ENCODE measurements at places on chromosomes 5 and 9.
A peak's percentile ranks its signal among the peaks of the same experiment; 100 is the strongest.

DNA sequence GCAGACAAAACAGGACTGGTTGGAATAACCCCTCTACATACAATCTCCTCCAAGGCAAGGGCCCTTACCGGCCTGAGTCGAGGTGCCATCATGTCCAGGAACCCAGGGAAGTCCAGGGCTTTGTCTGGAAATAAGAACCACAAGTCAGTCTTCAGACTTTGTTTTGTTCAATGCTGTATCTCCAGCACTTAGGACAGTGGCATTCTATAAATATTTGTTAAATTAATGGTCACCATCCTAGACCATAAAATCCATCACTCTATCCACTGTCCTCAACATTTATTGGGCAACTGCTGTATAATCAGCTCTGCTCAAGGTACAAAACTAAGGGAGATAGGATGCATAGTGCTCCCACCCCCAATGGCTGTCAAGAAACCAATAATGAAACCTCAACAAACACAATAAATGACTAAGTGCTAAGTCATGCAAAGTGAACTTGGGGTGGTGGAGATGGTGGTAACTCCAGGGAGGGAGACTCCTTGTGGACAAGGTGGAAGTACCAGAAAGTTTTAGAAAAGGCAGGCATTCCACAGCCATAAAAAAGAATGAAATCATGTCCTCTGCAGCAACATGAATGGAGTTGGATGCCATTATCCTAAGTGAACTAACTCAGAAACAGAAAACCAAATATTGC, 5.0 kb downstream of the RELL2 start:
- DNase-seq: no peak

DNA sequence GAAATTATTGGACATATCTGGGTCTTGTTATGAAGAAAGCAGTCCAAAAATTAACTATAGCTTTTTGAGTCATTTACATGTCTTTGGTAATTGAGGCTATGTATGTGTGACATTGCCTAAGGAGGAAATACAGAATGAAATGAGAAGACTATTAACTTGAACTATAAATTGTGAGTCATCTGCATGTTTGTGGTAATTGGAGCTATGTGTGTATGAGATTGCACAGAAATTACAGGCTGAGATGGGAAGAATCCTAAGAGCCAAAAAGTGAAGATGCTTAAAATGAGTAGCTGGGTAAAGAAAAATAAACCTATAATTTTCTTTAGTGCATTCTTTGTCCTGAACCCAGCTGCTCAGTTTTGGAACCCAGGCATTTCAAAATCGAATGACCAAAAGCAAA, 747.6 kb upstream of the EDIL3 start:
- peak; percentile 1 for DNase-seq

DNA sequence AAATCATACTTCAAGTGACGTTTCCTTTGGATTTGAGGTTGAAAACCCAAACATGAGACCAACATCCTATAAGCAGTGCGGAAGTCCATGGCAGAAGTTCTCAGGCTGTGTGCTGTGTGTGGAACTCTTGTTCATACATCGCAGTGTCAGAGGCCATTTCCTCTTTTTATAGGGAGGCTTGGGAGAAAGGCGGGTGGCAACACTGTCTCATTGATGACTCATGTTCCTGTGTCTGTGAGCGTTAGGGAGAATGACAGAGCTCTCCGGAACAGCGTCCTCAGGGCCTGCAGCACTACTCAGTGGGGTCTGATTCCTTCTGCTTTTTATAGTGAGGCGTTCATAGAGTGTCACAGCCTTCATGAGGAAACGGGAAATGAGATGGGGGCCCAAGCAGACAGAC, 98.8 kb upstream of the BASP1 start:
- DNase-seq: peak; percentile 66

DNA sequence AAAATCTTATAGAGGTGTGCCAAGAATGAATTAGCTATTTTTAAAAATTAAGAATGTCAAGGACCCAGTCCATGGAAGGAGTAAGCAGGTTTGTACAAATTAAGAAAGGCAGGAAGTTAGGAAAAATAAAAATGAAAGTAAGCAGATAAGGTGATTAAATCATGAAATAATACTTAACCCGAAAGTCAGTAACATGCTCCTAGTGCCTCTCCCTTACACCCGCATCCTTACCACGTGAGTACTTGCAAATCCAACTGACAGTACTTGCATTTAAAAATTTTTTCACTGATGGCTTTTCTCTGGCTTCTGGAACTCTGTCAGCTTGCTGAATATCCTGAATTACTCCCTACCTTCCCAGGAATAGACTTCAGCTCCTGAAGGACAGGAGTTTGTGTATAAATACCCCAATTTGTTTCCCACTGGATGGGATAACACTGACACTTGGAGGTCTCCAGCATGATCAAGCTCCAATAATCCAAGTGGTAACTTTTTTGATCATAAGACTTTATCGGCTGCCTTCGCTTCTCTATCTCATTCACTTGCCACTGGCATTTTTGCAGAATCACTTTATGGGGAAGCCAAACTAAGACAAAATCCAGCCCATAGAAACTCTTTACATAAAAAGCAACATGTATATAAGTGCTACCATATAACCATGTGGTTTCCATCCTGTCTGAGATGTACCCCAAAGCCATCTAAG, 41.6 kb upstream of the RICTOR start:
- DNase-seq: peak; percentile 23

DNA sequence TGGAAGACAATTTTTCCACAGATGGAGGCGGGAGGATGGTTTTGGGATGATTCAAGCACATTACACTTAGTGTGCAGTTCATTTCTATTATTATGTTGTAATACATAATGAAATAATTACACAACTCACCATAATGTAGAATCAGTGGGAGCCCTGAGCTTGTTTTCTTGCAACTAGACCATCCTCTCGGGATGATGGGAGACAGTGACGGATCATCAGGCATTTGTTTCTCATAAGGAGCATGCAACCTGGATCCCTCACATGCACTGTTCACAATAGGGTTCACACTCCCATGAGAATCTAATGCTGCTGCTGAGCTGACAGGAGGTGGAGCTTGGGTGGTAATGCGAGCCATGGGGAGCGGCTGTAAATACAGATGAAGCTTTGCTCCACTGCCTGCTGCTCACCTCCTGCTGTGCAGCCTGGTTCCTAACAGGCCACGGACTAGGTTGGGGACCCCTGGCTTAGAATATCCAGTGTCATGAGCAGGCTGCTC, 1.6 kb downstream of the STKLD1 start:
- no peak for DNase-seq

DNA sequence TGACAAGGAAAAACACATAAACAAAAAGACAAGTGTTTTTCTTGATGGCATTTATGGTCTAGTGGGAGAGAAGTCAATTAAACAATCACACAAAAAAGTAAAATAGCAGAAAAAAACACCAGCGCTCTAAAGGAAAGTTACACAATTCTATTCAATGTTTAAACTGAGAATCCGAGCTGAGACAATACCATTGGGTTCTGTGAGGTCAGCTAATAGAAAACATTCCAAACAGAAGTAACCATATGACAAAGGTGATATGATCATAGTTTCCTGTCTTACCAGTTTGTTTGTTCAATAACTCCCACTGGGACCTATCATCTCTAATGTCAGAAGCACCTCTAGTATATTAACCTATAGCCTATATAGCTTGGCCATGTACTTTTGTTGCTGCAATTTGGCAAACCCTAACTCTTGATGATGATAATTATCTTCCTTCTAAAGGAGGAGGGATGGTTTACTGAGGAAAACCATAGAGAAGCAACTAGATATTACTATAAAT, 1030.0 kb downstream of the CDH12 start:
- DNase-seq: no peak

DNA sequence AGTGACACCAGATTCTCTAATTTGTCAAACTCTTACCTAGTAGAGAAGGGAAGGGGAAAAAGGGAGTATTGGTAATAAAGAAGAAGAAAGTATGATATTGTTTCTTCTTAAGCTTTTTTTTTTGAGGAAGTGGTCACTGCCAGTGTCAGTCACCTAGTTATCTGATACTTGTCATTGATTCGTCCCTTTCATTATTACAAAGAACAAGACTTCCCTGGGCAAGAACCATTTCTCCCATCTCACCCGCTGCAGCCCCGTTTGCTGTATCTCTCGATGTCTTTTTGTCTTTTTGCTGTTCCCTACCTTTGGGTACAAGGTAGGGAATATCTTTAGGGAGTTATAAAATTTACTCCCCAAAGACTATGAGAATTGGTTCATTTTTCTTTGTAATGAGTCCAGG, 249.0 kb downstream of the ARHGAP26 start:
- DNase-seq: no peak

GRCh38 chr9:91690540-91691249, 259.3 kb downstream of the ROR2 start:
- DNase-seq: no peak

GRCh38 chr5:10567121-10567591, 3.3 kb downstream of the ANKRD33B start:
- no peak for DNase-seq

DNA sequence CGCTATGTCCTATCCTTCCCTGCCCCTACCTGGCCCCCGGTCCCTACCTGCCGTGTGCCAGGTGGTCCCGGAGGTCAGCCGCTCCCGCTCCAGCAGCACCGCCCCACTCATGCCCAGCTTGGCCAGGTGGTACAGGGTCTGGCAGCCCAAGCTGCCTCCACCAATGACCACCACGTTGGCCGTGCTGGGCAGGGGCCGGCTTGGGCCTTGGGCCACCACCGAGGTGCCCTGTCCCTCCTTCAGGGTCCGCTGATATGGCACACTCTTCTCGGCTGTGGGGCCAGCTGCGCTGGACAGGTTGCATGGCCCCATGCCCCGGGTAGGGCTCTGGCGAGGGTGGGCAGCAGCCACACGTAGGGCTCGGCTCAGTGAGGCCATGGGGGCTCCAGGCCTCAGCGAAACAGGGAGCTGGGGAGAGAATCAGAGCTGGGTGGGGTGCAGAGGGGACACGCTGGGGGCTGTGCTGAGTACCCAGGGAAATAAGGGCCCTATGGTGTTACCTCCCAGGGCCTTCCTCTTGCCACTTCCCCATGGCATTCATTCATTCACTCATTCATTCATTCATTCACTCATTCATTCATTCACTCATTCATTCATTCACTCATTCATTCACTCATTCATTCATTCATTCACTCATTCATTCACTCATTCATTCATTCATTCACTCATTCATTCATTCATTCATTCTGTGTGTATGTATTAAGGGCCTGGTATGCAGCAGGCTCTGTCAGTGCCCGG, 4.2 kb downstream of the SARDH start:
- no peak for DNase-seq

DNA sequence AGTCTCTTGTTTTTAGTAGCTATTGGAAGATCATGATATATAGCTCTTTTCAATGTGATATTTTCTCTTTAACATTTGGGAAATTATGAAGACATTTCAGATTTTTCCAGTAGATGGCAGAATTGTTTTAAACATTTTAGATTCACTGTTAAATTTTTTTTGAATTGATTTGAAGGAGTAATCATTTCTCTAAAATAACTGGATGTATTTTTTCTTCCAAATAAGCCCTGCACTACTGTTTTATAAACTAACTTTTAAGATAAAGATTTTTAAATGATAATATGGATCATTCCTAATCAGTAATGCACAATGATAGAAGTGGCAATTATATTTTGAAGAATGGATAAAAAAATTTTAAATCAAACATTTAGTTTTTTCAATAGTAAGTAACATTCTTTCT, 14.2 kb downstream of the NDUFAF2 start:
- peak; percentile 38 for DNase-seq

GRCh38 chr5:95392593-95393182, 1.5 kb downstream of the FAM81B start:
- peak; percentile 59 for DNase-seq

GRCh38 chr9:135156525-135157510, 69.3 kb downstream of the OLFM1 start:
- DNase-seq: peak; percentile 63

- DNase-seq: no peak
Observed at GRCh38 chr9:128919402-128920089, 1.2 kb upstream of the PHYHD1 start.

GRCh38 chr5:135399794-135400542, 937 bp upstream of the MACROH2A1 start:
- DNase-seq: no peak

DNA sequence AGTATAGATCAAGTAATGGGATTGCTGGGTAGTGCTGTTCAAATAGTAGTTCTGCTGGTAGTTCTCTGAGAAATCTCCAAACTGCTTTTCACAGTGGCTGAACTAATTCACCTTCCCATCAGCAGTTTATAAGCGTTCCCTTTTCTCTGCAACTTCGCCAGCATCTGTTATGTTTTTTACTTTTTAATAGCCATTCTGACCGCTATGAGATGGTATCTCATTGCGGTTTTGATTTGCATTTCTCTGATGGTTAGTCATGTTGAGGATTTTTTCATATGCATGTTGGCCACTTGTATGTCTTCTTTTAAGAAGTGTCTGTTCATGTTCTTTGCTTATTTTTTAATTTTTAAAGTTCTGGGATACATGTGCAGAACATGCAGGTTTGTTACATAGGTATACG, 279.2 kb upstream of the NREP start:
- DNase-seq: no peak

GRCh38 chr9:754150-754931, 87.2 kb upstream of the DMRT1 start:
- no peak for DNase-seq

- DNase-seq: peak; percentile 91
Observed at GRCh38 chr5:155270725-155271124, 257.2 kb downstream of the KIF4B start.

All from umbilical cord (tissue), 2 donors.